ENCODE measurements at places on chromosomes 12 and 14. TPM values are rescaled to one million over a fixed set of nuclear protein-coding genes. Genes with fewer than 3 reads are reported as not detected.

The TDG gene
- 10.2 TPM for total RNA-seq

The KTN1 gene
- 274 TPM for total RNA-seq

The SIRT4 gene
- total RNA-seq, result 8.6 TPM

The SRSF5 gene
- total RNA-seq, result 134 TPM

The DAO gene
- total RNA-seq, result not detected

The SMOC1 gene
- total RNA-seq, result 1.8 TPM
